ENCODE measurements at places on chromosomes 4 and X.

- DNase-seq: no peak
Observed at GRCh38 chr4:148495463-148495862, 53.2 kb upstream of the NR3C2 start.

GRCh38 chrX:16023790-16024734 is 99.3 kb upstream of the GRPR start:
- no peak for DNase-seq

DNA sequence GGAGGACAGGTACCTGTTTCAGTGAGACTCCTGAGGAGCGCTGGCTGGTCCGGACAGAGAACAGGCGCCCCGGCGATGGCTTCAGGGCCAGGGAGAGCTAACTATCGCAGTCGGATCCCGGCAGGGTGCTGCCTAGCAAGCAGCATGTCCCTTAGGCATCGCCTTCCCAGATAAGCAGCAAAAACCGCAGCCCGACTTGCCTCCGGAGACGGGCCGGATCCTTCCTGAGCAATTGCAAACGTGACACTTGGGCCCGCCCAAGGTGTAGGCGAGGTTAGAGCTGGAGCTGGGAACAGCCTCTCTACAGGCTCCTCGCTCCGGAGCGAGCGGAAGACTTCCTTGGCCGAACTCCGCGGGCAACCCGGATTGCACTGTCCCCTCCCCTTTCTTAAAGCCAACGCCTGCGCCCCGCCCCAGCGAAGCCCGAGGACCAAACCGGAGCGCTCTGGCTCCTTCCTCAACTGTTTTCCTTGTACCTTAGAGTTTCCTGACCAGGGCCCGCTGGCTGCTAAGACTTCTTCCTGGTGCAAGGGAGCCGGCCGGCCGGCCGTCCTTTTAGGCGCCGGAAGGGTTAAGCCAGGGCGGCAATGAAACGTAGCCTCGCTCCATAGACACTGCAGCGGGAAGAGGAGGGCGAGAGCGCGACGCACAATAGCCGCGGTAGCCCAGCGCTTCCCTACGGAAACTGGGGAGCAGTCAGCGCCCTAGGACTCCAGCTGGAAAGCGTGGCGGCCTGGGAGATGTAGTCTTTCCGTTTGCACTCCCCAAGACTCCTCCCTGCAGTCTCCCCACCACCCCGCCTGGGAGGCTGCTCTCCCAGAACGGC is at the start of gene OPHN1:
Gene OPHN1 (minus strand): TSS at position 341 of the 826 bp plus-strand sequence. CDS start 475 bp downstream, outside the sequence.
- no peak for DNase-seq

- DNase-seq: no peak
Observed at GRCh38 chr4:71283642-71284257, 55.1 kb upstream of the SLC4A4 start.

DNA sequence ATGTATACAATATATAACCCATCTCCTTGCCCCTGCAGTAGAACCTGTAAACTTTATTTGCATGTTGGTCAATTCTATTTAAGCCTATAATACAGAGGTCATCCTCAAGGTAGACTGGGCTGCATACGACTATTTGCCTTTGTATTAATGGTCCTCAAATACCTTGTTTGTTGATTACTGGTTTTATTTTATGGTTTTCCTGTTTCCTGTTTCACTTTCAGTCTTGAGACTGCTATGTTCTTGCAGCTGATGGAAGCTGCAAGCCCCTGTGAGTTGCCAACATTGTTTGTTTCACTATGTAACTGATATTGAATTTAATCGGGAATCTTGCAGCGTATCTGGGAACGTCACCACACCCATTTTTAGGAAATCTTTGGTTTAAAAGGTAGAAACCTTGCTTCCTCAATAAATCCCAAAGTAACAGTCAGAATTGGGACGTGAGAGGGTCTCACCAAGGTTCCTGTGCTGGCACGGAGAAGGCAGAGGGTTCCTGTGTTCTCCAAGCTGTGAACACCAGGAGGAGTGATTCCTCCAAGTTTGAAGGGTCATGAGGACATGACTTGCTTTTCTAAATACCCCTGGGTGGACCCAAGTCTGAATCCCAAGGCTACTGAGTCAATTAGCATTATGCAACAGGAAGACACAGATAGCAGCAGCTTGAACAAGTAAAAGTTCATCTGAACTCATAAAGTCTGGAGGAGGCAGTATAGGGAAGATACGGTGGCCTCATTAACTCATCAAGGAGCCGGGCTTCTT is 110.6 kb upstream of the PNPLA4 start:
- peak; percentile 0 for DNase-seq
